Stimulated activated CD8-positive, alpha-beta memory T cell treated with anti-CD3 and anti-CD28 coated beads, Interleukin-12 subunit alpha, Interleukin-12 subunit beta, amount 100 ng/mL, for 1 hour (primary cell): ENCODE measurements at places on chromosomes 5 and 9.

DNA sequence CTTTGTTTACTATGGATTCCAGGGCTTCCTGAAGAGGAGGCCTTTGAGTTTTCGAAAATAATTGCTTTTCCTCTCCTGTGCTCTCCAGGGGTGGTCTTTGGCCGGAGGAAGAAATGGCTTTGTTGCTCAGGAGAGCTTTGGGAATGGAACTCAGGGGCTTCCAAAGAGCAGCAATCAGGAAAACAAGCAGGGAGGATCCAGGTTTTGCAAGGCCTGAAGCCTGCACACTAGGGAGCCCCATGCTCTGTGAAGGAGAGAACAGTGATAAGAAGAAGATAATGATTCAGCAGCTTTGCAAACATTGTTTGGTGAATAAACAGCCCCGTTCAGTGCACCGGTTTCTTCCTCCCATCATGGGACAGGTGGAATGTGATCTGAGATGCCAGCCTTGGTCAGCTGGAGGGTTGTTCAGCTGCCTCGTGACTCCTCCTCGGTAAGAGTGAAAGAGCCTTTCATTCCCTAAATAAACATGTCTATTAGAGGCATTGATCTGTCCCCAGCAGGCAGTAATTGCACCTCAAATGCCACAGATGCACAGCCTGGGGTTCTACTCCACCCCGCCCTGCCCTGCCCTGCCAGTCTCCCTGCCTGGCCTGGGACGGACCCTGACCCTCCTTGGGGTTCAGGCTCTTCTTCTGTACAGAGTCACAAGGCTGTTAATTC lies 11.5 kb upstream of the ALDH1B1 start:
- no peak for DNase-seq

GRCh38 chr5:127583866-127584265 lies 65.0 kb upstream of the CTXN3 start:
- DNase-seq: no peak

GRCh38 chr9:128913048-128913900 lies 7.5 kb upstream of the PHYHD1 start:
- no peak for DNase-seq

DNA sequence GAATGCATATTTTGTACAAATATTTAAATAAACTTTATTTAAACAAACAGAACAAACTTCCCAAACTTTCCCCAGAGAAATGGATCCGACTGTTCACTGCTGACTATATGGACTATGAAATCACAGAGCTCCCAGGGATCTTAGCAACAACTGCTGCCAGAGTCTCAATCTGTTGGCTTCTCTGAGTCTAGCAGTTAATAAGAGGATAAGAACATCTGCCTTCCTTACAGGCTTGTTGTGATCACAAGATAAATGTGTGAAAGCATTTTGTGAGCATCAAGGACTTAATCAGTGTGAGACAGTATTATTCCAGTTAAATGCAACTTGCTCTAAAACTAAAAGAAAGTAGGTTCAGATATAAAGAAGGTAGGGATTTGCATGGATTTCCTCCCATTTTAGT lies 31.4 kb upstream of the MYOT start:
- no peak for DNase-seq

DNA sequence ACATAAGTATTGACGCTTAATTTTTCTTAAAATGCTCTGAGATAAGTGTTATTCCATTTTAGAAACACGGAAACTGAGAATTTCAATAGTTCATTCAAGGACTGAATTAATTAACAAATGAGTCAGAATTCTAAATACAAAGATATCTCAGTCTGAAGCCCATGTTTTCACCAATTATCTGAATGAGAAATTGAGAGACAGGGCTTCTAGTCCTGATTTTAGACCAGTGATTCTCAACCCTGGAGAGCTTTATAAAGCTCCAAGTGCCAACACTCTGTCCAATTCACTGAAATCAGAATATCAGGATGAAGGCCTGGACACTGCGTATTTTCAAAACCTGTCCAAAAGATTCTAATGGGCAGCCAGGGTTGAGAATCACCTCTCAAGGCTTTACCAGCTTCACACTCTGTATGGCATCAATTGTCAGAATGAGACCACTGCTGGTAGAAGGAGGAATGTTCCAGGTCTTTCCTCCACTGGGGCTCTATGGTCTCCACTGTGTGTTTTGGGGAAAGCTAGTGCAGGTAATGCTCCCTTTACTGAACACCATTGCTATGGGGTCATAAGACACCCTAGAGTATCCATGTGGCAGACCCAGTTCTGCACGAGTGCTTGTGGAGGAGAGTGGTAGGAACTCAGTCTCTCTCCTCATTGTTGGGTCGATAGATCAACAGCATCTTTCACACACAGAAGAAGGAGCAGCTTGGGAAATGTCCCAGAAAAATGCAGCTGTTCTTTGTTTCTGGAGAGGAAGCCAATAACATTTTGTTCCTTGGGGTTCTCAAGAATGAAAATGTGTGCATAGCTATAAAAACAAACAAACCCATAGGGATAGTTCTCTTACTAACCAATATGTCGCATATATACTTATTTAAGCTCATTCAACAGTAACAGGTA lies 99.7 kb upstream of the OSMR start:
- DNase-seq: no peak

DNA sequence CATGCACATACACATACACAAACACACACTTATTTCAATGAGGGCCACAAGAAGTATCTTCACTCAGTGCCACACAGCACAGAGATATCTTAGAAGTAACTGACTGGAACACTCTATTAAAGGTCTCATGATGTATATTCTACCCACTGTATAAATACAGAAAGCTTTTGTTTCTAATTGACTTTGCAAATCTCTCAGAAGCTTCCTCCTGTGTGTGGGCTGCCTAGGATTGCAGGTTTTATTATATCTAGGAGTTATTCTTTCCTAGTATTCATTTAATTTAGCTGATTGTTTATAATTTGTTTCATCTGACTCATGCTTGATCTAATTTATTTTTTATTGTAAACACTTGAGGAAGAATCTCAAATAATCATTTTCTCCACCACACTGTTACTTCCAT lies 262.4 kb upstream of the ACTBL2 start:
- no peak for DNase-seq
